ENCODE measurements at places on chromosomes 7 and 10. TPM values are rescaled to one million over a fixed set of nuclear protein-coding genes. Genes with fewer than 3 reads are reported as not detected.

The CDK6 gene
- total RNA-seq = 20.2 TPM

The OR13A1 gene
- not detected for total RNA-seq

The IL6 gene
- total RNA-seq = 16.7 TPM

The MYH16 gene
- 0.38 TPM for total RNA-seq

The EIF5AL1 gene
- total RNA-seq = 0.38 TPM

The NEUROG3 gene
- not detected for total RNA-seq

The SMKR1 gene
- 0.28 TPM for total RNA-seq

The SPAM1 gene
- total RNA-seq = not detected

The SPDYE6 gene
- not detected for total RNA-seq

The DENND10 gene
- 53.7 TPM for total RNA-seq

The ZPBP gene
- total RNA-seq = not detected

The PKD1L1 gene
- 0.90 TPM for total RNA-seq

The BAMBI gene
- total RNA-seq = 2.2 TPM

The FAM25C gene
- total RNA-seq = not detected
